Fibroblast of gingiva (primary cell): ENCODE measurements at places on chromosomes 2 and 18.

DNA sequence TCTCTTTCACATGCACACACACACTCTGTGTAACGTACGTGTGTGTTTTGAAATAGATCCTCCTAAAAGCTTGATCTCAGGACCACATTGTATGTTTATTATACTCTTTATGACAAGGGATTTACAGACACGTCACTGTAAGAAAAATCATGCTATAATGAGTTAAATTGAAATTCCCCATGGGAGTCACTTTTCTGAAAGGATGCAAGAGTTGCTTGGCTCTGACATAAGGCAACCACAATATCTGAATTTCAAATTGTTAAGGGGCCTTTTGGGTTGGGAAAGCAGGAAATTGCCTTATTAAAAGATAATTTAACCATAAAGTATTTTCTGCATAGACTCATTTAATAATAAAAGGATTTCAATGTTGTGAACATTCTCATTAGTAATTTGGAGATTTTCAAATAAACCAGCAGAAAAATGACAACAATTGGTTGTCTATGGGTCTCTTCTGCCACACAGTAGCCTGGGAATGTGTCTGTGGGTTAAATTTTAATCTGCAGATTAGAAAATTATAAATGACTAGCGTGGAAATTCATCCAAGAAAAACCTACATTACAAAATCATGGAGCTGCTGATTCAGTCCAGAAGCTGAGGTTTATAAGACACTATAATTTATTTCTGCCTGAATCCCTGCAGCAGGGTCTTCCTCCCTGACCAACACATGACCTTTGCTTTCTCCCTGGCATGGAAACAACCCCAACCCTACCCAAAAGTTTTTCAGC is 75.9 kb upstream of the PID1 start:
- DNase-seq: peak; percentile 8

DNA sequence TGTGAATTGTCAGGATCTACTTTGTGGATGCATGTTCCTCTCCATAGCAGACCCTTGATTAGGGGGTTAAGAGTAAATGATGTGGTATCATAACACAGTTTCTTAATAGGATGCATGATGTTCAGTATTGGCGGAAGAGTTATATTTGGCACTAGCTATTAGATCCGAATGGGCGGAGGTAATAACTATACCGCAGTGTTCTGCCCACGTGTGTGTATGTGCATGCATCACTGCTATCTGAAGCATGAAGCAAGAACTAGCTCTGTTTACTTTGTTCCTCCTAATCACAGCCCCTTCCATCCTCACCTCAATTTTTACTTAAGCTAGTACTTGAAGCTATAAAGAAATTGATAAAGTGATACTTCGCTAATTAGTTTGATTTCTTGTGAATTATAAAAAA is 159.6 kb upstream of the NOSTRIN start:
- DNase-seq: no peak

GRCh38 chr2:72561621-72562318 is 264.1 kb downstream of the EXOC6B start:
- peak; percentile 43 for DNase-seq

- no peak for DNase-seq
Measured at GRCh38 chr2:170743530-170744239, 26.5 kb upstream of the ERICH2 start.

- DNase-seq: no peak
Measured at GRCh38 chr2:237628247-237629187, 1.1 kb downstream of the LRRFIP1 start.

- DNase-seq: peak; percentile 12
Measured at GRCh38 chr18:7901657-7902056, 334.5 kb downstream of the PTPRM start.

- DNase-seq: no peak
Measured at GRCh38 chr2:172449911-172450550, 22.6 kb downstream of the ITGA6 start.
